ENCODE measurements at places on chromosomes 2 and 18.

DNA sequence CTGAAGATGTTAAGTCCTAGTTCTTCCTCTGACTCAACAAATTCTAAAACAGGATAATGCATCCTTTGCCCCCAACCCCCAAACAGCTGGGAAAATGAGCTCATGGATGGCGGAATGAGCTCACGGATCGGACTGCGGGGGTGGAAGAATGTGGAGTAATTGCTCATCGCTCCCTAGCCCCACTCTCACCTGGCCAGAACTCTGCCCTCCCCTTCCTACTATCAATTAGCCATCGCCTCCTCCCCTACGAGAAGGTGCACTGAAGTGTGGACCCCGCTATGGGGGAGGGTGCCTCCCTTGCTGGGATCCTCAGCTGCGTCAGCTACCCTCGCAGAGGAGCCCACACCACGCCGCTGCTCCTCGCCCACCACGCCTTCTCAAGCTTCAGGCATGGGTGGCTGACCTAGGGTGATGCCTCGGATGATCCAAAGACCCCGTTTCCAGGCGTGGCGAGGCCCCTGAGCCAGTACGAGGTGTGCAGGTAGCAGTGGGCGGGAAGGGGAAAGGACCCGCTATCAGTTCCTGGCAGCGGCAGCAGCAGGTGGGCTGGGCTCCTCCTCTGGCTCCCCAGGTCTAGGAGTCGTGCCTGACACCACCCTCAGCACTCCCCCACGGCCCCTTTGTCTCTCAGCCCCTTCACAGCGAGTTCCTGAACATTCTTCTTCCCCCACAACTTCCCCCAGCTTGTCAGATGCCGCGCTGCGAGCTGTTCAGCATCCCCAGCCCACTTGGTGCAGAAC, 82.1 kb upstream of the POMC start:
- no peak for DNase-seq

- DNase-seq = no peak
Observed at GRCh38 chr2:138871312-138871711, 91.1 kb upstream of the NXPH2 start.

DNA sequence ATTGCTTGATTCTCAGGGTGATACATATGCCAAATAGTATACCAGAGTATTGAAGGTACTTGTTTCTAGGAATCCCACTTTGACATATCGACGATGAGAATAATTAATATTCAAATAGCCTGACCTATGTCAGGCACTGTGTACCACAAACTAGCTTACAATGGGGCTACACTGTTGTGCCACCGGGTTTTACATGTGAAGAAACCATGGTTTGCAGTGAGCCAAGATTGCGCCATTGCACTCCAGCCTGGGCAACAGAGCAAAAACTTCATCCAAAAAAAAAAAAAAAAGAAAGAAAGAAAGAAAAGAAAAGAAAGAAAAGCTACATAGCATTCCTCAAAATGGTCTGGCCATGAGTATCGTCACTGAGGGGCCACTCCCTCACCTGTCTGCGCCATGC, 25.5 kb downstream of the GYPC start:
- no peak for DNase-seq

DNA sequence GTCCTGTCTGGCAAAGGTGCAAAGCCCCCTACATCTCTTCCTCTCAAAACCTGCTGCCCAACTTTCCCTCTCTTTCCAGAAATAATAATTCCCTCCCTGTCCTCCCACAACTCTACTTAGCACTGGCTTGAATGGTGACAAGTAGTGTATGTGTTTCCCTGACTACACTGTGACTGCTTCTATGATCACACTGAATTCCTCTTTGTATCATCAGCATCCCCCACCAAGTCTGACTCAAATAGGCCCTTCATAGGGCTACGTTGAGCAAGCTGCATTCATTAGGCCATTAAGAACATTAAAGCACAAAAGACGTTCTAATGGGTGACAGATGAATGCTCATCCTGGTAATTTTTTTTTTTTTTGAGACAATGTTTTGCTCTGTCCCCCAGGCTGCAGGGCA, 13.7 kb upstream of the ST3GAL5 start:
- DNase-seq = no peak

- DNase-seq = no peak
Observed at GRCh38 chr2:7612969-7613368, 695.8 kb downstream of the RNF144A start.

DNA sequence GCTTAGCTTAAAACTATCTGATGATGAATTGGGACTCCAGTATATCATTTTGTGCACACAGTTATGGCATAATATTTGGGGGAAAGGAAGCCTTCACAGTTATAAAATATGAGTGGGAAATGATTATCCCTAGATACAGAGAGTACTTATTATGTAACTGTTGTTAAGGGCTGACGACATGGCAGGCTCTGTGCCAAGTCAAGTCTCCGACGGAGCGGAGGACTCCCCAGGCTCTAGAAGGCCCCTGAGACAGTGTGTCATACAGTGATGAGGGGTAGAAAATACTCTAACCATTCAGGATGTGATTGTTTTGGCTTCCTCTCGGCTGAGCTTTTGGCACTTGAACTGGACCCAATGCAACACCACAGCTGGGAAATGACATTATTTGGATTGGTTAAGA, 211.8 kb downstream of the SLC8A1 start:
- no peak for DNase-seq

DNA sequence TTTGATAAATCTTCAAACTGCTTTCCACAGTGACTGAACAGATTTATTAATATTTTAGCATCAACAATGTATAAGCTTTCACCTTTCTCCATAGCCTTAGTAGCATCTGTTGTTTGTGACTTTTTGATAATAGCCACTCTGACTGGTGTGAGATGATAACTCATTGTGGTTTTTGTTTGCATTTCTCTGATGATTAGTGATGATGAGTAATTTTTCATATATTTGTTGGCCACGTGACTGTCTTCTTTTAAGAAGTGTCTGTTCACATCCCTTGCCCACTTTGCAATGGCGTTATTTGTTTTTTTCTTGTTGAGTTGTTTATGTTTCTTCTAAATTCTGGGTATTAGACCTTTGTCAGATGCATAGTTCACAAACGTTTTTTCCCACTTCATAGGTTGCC, 952.9 kb downstream of the TRIB2 start:
- no peak for DNase-seq

GRCh38 chr2:241154915-241155314, 4.6 kb downstream of the PPP1R7 start:
- DNase-seq = no peak

- peak; percentile 14 for DNase-seq
Observed at GRCh38 chr2:48450936-48451602, 78.9 kb upstream of the STON1 start.

- no peak for DNase-seq
Observed at GRCh38 chr2:173386021-173386737, 31.5 kb downstream of the CDCA7 start.

- DNase-seq = no peak
Observed at GRCh38 chr2:227460070-227460485, 11.9 kb upstream of the AGFG1 start.

- DNase-seq = no peak
Observed at GRCh38 chr18:51767293-51767692, 569.8 kb upstream of the MEX3C start.

- no peak for DNase-seq
Observed at GRCh38 chr2:150156876-150157275, 330.6 kb downstream of the RND3 start.

GRCh38 chr2:160465002-160465401, 28.6 kb downstream of the RBMS1 start:
- DNase-seq = no peak

DNA sequence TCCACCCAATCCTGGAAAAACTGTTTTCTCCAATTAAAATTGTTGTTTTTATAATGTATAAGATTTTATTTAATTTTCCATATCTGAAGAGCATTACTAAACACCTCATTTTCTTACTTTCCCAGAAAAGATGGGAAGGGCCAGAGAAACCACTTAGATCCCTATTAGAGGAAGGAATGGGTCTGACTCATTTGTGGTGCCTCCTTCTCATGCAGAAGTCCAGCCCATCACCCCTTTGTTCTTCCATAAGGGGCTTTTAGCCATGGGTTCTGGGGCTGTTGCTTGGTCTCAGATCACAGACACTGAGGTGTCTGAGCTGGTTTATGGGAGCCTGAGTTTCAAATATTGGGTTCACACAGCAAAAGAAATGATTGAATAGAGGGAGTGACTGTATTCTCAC, 152.2 kb downstream of the ESCO1 start:
- no peak for DNase-seq

GRCh38 chr2:101766871-101767739, 69.6 kb downstream of the MAP4K4 start:
- no peak for DNase-seq

DNA sequence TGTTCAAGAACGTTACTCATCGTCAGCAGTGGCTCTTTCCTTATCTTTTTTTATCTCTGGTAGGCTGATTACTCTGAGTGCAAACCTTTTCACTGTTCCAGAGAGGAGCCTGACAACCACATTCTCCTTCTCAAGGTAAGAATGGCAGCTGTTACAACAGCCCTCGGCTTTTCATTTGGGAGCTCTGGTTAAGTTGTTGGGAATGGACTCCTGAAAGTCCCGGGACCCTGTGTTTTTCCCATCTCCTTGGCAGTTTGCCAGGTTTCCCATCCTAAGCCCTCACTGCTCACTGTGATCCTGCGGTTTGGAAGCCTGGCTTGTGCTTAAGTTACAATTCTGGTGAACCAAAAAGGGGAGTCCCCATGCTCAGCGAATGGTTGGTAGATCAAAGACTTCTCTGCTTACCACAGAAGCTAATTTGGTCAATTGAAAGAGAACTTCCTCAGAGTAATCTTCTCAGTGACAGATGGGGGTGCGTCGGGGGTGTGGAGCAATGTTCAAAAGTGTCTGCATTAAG, 122.3 kb downstream of the LYPD6B start:
- no peak for DNase-seq

DNA sequence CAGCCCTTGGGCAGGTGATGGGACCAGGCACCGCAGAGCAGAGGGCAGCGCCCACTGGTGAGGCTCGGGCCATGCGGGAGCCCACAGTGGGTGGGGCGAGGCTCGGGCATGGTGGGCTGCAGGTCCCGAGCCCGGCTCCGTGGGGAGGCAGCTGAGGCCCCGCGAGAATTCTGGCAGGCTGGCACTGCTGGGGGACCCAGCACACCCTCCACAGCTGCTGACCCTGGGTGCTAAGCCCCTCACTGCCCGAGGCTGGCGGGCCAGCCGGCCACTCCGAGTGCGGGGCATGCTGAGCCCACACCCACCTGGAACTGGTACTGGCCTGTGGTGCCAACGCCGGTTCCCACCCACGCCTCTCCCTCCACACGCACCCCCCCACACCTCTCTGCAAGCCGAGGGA, 29.7 kb upstream of the COL3A1 start:
- no peak for DNase-seq

DNA sequence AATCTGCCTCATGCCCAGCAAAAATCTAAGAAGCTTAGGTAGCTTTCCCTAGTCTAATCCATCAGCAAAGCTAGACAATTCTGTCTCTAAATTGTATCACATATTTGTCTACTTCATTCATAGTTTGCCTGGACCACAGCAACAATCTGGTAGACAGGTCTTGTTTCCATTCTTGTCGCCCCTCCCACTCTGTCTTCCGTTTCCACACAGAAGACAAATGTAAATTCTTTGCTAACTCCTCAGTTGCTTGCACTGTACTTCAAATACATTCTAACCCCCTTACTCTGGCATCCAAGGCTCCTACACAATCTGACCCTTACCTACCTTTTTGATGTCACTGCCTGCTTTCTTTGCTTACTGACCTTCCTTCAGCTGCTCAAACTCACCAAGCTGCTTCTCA, 40.1 kb downstream of the THUMPD2 start:
- DNase-seq = no peak

GRCh38 chr2:190456833-190457232, 48.7 kb downstream of the MFSD6 start:
- DNase-seq = no peak

GRCh38 chr2:4762951-4763376, 929.2 kb upstream of the SOX11 start:
- DNase-seq = no peak

- no peak for DNase-seq
Observed at GRCh38 chr2:27298391-27299080, 9.7 kb downstream of the UCN start.

DNA sequence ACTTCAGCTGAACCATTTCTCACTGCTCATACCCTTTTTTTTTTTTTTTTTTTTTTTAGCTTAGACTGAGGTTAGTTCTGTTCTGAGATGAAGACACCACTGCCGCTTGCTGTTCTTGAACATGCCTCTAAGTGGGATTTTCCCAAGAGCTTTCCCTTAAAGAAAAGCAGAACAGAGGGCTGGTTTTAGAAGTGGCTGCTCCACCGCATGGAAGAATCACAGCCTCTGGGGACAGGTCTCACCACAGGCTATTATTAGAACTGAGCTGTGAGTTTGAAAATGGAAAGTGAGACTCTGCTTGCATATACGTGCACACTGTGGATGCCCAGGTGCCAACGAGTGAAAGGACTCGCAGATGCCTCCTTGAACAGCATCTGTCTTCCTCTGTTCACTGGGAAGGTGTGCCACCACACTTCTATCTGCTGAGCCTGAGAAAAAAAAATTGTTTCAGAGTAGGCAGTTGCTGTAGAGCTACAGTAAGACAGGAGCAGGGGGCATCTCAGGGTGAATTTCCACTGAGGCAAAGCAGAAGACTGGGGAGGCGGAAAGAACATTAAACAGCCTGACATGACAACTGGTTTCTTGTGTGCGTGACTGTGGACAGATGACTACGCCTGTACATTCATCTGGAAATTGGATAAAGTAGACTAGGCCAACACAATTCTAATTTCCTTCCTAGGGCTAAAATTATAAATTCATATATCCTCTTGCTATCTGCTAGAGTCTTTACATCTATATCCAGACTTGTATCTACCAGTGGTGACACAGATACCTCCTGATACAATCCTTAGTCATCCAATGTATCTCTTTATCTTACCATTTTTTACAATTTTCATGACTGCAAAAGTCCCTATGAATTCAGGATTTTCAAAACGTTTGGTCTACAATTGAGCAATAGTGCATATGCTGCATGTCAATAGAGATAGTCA, 1045.7 kb upstream of the CELF4 start:
- DNase-seq = no peak

DNA sequence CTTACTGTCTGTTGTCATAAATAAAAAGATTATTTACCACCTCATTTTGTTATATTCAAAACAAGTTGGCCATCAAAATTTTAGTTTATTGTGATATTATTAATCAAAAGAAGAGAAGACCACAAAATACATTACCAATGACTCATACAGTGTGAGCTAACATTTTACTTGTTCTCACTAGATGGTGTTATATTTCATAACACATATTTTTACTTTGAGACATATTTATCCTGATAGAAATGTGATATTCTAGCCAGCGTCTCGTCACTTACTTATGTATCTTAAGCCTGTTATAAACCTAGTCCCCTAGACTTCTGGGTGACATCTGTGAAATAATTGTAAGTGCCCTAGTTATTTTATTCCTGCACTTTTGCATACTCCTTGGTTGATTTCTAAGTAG, 263.2 kb downstream of the CDH7 start:
- DNase-seq = no peak

DNA sequence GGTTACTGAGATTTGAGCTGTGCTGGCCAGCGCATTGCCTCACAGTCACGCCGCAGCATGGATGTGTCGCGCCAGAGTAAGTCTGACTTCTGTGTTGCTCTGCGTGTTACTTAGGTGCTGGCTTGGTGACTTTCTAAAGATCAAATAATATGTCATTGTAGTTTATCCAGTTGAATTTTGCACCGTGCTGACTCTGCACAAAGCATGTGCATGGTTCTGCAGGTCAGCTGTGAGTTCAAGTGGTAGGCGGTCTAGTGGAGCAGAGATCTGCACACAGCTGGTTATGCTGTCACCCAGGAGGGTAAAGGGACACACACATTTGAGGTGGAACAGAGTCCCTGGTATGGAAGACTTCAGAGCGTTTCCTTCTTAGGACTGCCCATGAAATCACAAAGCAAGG, 105.1 kb downstream of the CEP192 start:
- no peak for DNase-seq

GRCh38 chr2:241105641-241106040, 3.6 kb upstream of the MTERF4 start:
- DNase-seq = no peak
